ENCODE measurements at places on chromosomes 3 and 15. TPM values are rescaled to one million over a fixed set of nuclear protein-coding genes. Genes with fewer than 3 reads are reported as not detected.

DNA sequence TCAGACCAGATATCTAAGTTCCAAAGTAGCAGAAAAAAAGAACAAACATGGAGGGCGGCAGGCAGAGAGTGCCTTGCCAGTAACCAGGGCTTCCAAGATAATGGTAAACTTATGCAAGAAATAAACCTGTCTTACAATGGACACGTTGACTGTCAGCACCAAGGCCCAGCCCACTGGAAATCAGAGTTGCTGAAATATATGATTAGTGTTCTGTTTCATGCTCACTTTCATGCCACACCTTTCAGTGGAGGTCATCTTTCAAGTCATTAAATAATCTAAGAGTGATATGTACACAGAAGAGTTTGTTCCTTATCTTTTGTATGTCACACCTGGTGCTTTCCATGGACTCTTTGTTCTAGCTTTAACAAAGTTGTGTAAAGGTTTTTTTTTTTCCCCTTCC lies 358.1 kb downstream of the MECOM start:
- no peak overlapping the region for H3K27ac ChIP-seq
- no peak for DNase-seq
- no peaks in the 10 kb centered on the region for H3K27me3 ChIP-seq
- H3K4me3 ChIP-seq, result no peak overlapping the region
- H3K36me3 ChIP-seq, result no peaks in the 10 kb centered on the region
- peaks cover 19% of the 10 kb centered on the region for H3K4me1 ChIP-seq

GRCh38 chr3:26845194-26845593 lies 222.6 kb downstream of the LRRC3B start:
- no peak for DNase-seq
- H3K4me1 ChIP-seq, result no peaks in the 10 kb centered on the region
- H3K36me3 ChIP-seq, result no peaks in the 10 kb centered on the region
- H3K27me3 ChIP-seq, result no peaks in the 10 kb centered on the region

BLM gene
- total RNA-seq, result 29.6 TPM

GOLGA8G gene
- not detected for total RNA-seq

DNA sequence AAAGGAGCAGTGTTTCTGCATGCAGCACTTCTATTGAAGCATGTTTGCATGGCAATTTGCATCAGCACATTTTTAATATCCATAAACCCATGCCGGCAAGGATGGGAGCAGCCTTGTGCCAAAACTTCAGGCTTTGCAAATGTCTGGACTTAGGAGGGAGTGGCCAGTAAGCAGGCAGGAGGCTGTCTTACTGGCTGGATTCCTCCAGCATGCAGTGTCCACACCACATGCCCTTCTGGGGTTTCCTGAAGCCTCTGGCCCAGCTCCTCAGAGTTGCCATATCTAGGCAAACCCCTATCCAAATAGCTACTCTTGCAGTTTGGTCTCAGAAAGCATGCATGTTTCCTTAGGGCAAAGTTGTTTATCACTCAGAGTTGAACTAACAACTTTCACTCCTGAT lies 139.1 kb upstream of the MRPS22 start:
- H3K36me3 ChIP-seq, result no peaks in the 10 kb centered on the region
- H3K27me3 ChIP-seq, result peaks cover 39% of the 10 kb centered on the region
- DNase-seq, result no peak
- no peaks in the 10 kb centered on the region for H3K4me1 ChIP-seq
- no peak overlapping the region for H3K4me3 ChIP-seq

GRCh38 chr3:58899953-58900298 lies 149.9 kb downstream of the CFAP20DC start:
- no peak overlapping the region for H3K4me3 ChIP-seq
- peaks cover 13% of the 10 kb centered on the region for H3K4me1 ChIP-seq
- peaks cover 5% of the 10 kb centered on the region for H3K27me3 ChIP-seq
- DNase-seq, result no peak

- H3K4me3 ChIP-seq, result no peak overlapping the region
- H3K4me1 ChIP-seq, result peaks cover 3% of the 10 kb centered on the region
- no peaks in the 10 kb centered on the region for H3K27me3 ChIP-seq
- no peak overlapping the region for H3K27ac ChIP-seq
- DNase-seq, result no peak
- H3K36me3 ChIP-seq, result no peaks in the 10 kb centered on the region
These were observed 311.5 kb upstream of the ROPN1 start for GRCh38 chr3:124303305-124303910.

SENP5 gene
- 28.2 TPM for total RNA-seq

GRCh38 chr3:163786416-163786815 lies 1291.9 kb downstream of the SI start:
- H3K4me3 ChIP-seq, result no peak overlapping the region
- no peaks in the 10 kb centered on the region for H3K36me3 ChIP-seq
- no peak overlapping the region for H3K27ac ChIP-seq
- H3K4me1 ChIP-seq, result no peaks in the 10 kb centered on the region
- H3K27me3 ChIP-seq, result no peaks in the 10 kb centered on the region

- peak overlapping the region; percentile 27 for H3K4me3 ChIP-seq
- peaks cover 13% of the 10 kb centered on the region for H3K4me1 ChIP-seq
- no peak overlapping the region for H3K27ac ChIP-seq
- no peak for DNase-seq
- no peaks in the 10 kb centered on the region for H3K36me3 ChIP-seq
These were observed 133.6 kb downstream of the CD47 start for GRCh38 chr3:107956991-107957900.

THRB gene
- total RNA-seq, result 0.50 TPM

ABCF3 gene
- 57.8 TPM for total RNA-seq

DNA sequence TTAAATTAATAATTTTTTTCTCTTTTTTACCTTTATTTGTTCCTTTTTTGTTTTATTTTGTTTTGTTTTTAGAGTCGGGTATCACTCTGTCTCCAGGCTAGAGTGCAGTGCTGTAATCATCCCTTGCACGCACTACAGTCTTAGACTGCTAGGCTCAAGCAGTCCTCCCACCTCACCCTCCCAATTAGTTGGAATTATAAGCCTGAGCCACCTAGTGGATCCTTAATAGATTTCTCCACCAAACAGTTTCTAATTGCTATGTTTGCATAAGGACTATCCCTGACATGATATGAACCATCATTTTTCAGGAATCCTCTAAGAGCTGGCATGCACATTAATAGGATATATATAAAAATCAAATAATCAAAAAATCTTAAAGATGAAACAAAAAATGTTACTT lies 993.2 kb downstream of the OTOL1 start:
- H3K4me1 ChIP-seq, result no peaks in the 10 kb centered on the region
- peaks cover 5% of the 10 kb centered on the region for H3K27me3 ChIP-seq
- H3K4me3 ChIP-seq, result no peak overlapping the region
- H3K36me3 ChIP-seq, result no peaks in the 10 kb centered on the region
- DNase-seq, result no peak

KIF7 gene
- total RNA-seq, result 22.9 TPM

DNA sequence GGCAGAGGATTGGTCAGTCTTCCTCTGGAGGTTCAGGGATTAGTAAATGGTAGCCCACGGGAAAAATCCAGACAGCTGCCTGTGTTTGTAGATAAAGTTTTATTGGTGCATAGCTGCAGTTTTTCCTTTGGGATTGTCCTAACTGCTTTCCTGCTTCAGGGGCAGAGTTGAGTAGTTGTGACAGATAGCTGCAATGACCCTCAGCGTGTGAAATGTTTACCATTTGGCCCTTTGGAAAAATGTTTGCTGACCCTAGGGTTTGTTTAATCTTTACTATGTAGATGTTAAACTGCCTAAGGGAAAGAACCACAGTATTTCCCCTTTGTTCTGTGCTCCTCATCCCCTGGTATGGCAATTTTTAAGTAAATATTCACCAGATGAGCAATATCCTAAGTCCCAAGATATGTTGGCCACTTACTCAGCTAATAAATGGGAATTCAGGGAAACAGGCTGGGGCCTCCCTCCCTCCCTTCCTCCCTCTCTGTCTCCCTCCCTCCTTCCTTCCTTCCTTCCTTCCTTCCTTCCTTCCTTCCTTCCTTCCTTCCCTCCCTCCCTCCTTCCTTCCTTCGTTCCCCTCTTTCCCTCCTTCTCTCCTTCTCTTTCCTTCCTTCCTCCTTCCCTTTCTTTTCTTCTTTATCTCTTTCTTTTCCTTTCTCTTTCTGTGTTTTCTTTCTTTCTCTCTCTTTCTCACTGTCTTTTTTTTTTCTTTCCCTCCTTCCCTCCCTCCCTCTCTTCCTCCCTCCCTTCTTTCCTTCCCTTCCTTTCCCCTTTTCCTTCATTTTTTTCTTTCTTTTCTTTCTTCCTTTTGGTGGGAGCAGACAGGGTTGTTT lies 234.6 kb upstream of the BHLHE40 start:
- no peaks in the 10 kb centered on the region for H3K36me3 ChIP-seq
- DNase-seq, result no peak
- H3K27ac ChIP-seq, result no peak overlapping the region
- no peaks in the 10 kb centered on the region for H3K4me1 ChIP-seq

GRCh38 chr3:194773216-194773615 lies 87.5 kb downstream of the FAM43A start:
- no peaks in the 10 kb centered on the region for H3K4me1 ChIP-seq
- H3K36me3 ChIP-seq, result no peaks in the 10 kb centered on the region
- no peak overlapping the region for H3K27ac ChIP-seq

DNAH12 gene
- total RNA-seq, result 0.77 TPM

CCR5 gene
- total RNA-seq, result not detected

DNA sequence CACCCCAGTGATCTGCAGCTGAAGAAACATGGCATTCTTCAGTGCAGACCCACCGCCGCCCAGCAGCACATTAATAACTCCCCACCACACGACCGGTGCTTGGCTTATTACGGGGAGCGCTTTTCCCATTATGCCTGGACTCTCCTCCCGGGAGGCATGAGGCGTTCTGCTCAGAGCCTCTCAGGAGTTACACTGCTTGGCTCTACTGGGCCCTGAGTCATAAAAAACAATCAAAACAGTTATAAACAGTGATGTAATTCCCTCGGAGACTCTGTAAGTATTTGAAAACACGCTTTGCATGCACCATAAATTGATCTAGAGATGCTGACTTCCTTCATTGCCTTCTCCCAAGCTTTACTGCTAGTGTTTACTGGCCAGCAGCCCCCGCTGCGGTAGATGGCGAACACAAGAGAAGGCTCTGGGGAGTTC lies 77.1 kb upstream of the SNRPA1 start:
- H3K4me3 ChIP-seq, result no peak overlapping the region
- no peak for DNase-seq
- H3K4me1 ChIP-seq, result no peaks in the 10 kb centered on the region
- no peaks in the 10 kb centered on the region for H3K36me3 ChIP-seq

GRCh38 chr15:69090197-69090948 lies 70.1 kb upstream of the GLCE start:
- no peak overlapping the region for H3K4me3 ChIP-seq
- no peaks in the 10 kb centered on the region for H3K27me3 ChIP-seq
- no peaks in the 10 kb centered on the region for H3K36me3 ChIP-seq
- DNase-seq, result peak; percentile 83
- peaks cover 36% of the 10 kb centered on the region for H3K4me1 ChIP-seq

CCR2 gene
- not detected for total RNA-seq

- no peaks in the 10 kb centered on the region for H3K27me3 ChIP-seq
- no peaks in the 10 kb centered on the region for H3K4me1 ChIP-seq
- no peak overlapping the region for H3K27ac ChIP-seq
- no peak overlapping the region for H3K4me3 ChIP-seq
- no peaks in the 10 kb centered on the region for H3K36me3 ChIP-seq
- peak; percentile 79 for DNase-seq
These were observed 166.7 kb downstream of the FOXP1 start for GRCh38 chr3:71416876-71417275.

DNA sequence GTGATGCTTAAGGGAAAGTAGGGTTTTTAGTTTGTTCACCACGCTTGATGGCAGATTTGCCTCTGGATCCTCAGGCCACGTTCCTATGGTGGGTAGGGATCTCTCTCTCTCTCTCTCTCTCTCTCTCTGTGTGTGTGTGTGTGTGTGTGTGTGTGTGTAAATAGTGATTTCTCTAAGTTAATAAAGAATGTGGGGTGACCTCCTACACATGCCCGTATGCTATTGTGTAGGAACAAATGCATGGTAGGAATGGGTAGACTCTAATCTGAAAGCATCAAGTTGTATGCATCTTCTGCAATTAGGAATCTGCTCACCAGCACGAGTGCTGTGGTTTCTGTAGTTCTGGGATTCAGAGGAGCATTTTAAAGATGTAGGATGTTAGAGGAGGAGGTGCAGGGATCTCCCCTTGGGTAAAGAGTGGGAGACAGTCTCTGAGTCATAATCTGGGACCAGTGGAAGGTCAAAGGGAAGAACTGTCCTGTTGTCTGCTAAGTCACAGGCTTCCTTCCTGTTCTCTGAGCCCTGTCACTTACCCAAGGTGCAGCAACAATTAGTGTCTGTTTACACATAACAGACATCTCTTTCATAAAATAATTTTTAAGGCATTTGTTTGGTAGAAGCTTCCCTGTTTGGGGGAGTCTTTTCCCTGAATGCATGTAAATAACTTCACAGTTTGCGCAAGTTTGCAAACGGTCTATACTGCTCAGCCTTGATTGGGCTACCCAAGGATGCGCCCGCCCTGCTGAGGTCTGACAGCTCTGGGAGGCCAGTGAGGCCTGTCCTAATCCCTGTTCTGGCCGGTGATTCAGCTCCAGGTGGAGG lies 139.8 kb downstream of the IGF1R start:
- peaks cover 35% of the 10 kb centered on the region for H3K4me1 ChIP-seq
- H3K27ac ChIP-seq, result no peak overlapping the region
- peak; percentile 65 for DNase-seq
- no peaks in the 10 kb centered on the region for H3K36me3 ChIP-seq

BLOC1S6 gene
- total RNA-seq, result 46.8 TPM

DNA sequence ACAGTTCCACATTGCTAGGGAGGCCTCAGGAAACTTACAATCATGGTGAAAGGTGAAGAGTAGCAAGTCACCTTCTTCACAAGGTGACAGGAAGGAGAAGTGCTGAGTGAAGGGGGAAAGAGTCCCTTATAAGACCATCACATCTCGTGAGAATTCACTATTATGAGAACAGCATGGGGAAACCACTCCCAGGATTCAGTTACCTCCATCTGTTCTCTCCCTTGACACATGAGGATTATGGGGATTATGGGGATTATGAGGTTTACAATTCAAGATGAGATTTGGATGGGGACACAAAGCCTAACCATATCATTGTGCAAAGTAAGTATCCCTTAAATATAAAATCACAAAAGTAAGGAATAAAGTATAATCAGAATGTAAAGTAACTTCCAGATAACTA lies 375.9 kb upstream of the NAALADL2 start:
- H3K27ac ChIP-seq, result no peak overlapping the region
- peaks cover 29% of the 10 kb centered on the region for H3K27me3 ChIP-seq
- no peaks in the 10 kb centered on the region for H3K36me3 ChIP-seq

NUP210 gene
- 43.0 TPM for total RNA-seq

- peaks cover 3% of the 10 kb centered on the region for H3K36me3 ChIP-seq
- no peak overlapping the region for H3K27ac ChIP-seq
These were observed 192.2 kb upstream of the TPM1 start for GRCh38 chr15:62850318-62850717.
